ENCODE measurements at places on chromosomes 5 and 9.

GRCh38 chr9:103304797-103305196 lies 309.7 kb downstream of the CYLC2 start:
- DNase-seq: no peak

GRCh38 chr5:127568166-127568565 lies 50.7 kb downstream of the PRRC1 start:
- DNase-seq: no peak

- DNase-seq: no peak
Observed at GRCh38 chr5:173451651-173452050, 123.4 kb upstream of the STC2 start.

GRCh38 chr9:121505903-121506735 lies 6.5 kb upstream of the GGTA1 start:
- DNase-seq: no peak

DNA sequence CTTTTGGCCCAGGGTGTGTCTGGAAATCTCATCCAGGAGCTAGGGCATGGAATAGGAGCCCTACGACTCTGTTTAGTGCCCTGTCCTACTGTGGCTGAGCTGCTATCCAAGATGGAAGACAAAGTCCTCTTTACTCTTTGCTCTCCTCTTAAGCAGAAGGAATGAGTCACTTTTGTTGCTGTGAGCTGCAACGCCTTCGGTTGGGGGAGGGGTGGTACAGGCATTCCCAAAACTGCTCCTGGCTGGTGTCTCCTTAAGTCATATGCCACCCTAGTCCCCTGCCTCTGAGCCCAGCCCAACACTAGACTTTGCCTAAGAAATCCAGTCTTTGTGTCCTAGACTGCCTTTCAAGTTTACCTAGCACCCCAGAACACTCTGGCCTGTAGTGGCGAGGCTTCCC lies 99.9 kb downstream of the PRR16 start:
- no peak for DNase-seq

DNA sequence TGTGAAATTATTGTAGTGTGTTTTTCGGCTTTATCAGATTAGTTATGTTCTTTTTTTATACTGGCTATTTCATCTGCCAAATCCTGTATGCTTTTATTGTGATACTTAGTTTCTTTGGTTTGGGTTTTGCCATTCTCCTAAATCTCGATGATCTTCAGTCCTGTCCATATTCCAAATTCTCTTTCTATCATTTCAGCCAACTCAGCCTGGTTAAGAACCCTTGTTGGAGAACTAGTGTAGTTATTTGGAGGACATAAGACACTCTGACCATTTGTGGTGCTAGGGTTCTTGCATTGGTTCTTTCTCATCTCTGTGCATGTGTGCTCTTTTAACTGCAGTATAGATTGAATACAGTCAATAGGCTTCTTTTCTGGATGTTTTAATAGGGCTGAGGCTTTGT lies 187.0 kb upstream of the CCNH start:
- DNase-seq: no peak

GRCh38 chr9:35618325-35618727 lies at the start of gene CD72:
Gene CD72 (minus strand): TSS chr9:35618413. CDS start chr9:35618303, 110 bp downstream.
- DNase-seq: no peak

DNA sequence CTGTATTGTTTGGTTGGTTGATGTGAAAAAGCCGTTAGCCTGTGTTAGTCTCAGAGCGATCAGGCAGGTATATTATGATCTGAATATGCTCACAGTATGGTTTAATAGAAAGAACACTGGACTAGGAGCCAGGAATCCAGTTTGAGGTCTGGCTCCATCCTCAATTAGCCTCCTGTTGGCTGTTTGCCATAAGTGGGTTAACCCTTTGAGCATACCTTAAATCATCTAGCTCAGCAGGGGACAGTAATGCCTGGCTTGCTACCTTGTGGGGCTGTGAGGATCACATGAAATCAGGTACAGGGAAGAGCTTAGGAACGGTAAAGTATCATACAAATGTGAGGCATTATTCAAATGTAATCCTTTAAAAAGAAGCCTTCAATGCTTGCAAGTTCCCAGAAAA lies 104.7 kb downstream of the CMYA5 start:
- no peak for DNase-seq

DNA sequence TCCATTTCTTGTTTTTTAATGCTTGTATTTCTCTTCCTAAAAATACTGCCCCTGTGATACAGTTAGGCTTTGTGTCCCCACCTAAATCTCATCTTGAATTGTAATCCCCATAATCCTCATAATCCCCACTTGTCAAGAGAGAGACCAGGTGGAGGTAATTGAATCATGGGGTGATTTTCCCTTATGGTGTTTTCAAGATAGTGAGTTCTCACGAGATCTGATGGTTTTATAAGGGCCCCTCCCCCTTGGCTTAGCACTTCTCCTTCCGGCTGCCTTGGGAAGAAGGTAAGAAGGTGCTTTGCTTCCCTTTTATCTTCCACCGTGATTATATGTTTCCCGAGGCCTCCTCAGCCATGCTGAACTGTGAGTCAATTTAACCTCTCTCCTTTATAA lies 227.4 kb downstream of the MAN2A1 start:
- no peak for DNase-seq

DNA sequence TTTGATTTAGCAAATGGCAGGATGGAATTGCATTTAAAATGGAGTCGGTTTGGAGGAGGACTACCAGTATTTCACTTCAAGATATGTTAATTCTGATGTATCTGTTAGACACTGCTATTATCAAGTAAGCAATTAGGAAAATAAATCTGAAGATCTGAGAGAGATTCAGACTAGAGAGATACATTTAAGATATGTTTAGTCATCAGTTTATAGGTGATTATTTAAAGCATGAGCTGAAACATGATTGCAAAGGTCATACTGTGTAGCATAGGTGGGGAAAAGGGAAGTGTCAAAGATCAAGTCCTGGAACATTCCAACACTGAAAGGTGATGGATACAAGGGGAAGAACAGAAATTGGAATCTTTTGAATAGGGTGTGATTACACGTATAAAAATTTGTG lies 79.1 kb downstream of the FAM174A start:
- no peak for DNase-seq

- DNase-seq: no peak
Observed at GRCh38 chr9:129006328-129007034, 21.6 kb downstream of the SH3GLB2 start.

DNA sequence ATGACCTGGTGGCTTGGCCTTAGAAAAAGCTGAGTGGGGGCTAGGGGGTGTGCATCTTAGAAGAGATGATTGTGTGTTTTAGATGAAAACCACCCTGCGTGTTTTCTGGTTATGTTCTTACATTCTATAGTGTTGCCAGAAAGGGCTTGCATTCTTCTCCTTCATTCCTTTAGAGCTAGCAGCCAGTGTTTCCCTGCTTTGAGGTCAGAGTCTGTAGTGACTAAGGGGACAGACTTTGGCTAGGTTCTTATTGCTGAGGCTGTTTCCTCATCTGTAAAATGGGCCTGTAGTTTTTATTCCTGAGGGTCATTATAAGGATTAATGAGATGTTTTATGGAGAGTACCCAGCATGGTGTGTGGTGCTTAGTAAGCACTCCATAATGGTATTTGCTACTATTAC lies 6.4 kb downstream of the MAST4 start:
- DNase-seq: no peak

DNA sequence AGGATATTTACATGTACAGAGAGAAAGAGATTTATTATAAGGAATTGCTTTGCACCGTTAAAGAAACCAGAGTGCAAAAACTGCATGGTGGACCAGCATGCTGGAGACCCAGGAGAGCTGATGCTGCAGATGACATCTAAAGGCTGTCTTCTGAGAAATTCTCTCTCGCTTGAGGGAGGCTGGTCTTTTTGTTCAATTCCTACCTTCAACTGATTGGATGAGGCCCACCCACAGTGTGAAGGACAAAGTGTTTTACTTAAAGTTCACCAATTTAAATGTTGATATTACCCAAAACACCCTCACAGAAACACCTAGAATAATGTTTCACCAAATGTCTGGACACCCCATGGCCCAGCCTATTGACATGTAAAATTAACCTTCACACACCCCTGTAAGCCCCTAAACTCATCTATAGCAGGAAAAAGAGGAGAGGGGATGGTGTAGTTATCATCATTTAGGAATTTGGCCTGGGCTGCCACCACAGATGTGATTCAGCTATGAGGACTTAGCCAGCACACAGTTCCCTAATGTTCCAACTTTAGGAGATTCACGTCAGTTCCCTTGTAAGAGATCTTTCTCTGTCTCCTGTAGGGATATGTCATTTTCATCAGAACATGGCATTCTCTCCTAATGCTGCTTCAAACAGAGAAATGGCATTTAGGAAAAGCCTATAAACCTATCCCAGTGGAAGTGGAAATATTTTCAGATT lies 358.2 kb upstream of the TLE4 start:
- no peak for DNase-seq

GRCh38 chr9:16214677-16215352 lies 655.7 kb downstream of the BNC2 start:
- DNase-seq: no peak

DNA sequence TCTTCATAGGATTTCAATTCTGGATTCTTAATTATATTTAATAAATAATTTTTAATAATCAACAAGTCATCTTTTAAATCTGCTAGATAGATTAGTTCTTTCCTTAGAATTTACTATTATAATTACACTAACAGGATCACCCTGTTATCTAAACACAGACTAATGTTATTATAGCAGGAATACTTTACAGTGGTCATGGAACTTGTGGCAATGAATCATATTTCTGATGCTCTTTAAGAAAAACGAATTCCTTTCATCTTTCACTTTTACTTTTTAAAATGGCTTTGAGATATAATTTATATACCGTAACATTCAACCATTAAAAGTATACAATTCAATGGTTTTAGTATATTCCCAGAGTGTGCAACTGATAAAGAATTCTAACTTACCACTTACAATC lies 29.7 kb upstream of the CDK5RAP2 start:
- no peak for DNase-seq

GRCh38 chr5:174402222-174402812 lies 322.1 kb upstream of the MSX2 start:
- no peak for DNase-seq

DNA sequence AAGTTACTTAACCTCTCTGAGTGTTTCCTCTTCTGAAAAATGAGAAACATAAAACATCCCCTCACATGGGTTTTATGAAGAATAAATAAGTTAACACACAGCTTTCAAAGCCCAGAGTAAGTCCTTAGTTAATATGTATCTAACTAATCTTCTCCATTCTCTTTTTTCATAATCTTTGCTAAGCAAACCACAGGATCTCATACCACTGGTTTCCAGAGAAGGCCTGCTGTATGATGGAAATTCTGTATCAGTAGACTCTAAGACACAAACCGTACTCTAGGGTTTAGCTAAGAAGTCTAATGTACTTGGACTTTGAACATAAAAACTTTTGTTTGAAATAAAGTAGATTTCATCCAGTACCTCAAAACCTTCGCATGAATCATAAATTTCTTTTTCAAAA lies 307.9 kb downstream of the SPOCK1 start:
- no peak for DNase-seq

DNA sequence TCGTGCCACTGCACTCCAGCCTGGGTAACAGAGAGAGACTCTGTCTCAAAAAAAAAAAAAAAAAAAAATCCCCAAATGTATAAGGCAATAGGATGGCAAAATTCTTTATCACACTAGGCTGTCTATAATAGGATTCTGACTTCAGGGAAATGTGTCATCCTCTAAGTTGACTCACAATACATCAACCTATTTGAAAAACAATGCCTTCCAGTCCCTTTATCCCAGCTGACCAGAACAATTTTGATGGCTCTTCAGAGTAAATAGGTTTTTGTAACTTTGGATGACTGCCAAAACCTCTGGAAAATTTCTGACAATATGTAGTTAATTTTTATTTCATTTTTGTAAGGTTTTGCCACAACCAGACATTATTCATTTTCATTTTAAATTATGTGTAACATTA lies 184.1 kb downstream of the CCDC192 start:
- DNase-seq: no peak

DNA sequence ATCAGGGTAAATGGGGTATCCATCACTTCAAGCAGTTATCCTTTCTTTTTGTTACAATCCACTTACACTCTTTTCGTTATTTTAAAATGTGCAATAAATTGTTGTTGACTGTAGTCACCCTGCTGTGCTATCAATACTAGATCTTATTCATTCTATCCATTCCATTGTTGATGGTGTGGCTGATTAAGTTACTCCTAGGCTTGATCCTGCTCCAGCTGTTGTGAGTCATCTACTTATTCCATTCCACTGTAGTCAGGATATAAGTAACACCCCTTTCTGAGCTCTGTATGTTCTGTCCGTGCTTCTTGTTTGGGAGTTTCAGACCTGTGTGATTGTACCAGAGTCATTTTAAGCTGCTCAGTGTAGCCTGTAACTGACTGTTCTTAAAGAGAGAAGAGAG lies 122.5 kb upstream of the RUSC2 start:
- DNase-seq: no peak

- peak; percentile 16 for DNase-seq
Observed at GRCh38 chr9:125374443-125375309, 113.0 kb downstream of the GAPVD1 start.

- no peak for DNase-seq
Observed at GRCh38 chr5:33230467-33231078, 210.2 kb upstream of the TARS1 start.

DNA sequence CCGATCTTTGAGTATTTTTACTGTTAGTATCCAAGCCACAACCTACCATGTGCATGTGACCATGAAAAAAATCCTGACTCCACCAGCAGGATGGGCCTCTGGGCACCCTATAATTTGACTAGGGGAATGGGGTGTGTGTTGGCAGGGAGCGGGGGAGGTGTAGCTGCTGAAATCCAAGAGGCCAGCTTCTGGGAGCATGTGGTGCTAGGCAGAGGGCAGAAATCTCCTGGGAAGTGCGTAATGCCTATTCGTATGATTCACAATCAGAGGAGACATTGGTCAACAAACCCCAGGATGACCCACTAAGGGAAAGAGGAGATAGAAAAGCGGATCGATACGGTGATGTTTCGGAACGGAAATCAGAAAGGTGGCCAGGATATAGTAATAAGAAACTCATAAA lies 149.9 kb downstream of the ARSB start:
- DNase-seq: no peak

GRCh38 chr5:78527925-78528324 lies 120.6 kb downstream of the LHFPL2 start:
- no peak for DNase-seq

DNA sequence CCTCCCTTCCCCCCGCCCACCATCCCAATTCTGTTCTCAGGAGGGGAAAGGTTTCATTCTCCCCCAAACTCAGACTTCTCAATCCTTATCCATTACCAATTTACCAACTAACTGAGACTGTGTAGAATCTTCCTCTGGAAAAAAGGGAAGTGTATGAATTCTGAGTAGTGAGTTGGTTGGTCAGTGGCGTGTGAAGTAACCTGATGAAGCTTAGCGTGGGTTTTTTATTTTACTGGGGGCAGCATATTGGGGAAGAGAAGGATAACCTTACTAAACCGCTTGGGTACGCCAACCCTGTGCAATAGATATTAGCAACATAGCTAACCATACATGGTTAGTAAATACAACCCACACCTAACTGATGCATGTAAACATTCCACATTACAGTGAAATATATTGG lies 1.1 kb upstream of the DNAJC21 start:
- no peak for DNase-seq

DNA sequence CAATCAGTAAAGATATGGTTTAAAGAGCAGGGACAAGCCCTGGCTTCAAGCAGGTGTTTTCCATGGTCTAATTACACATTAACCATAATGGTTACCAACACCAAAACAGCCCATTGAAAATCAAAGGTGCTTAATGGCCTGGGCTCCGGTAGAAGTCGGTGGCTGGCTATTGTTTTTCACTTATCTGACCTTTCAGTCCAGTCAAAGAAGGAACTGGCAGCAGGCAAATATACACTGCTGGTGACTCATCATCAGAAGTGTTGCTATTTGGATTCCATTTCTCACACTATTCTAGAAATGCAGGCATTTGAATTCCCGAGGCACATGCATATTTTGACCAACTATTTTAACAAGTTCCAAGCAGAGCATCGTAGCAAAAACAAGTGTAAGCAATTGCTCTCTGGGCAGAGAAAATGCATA lies 26.3 kb upstream of the GABRP start:
- no peak for DNase-seq
